ENCODE measurements at places on chromosomes 12 and 14.

GRCh38 chr12:11134305-11134704, at the start of gene TAS2R30:
Gene TAS2R30 (minus strand): TSS chr12:11134644. CDS start chr12:11134244, 400 bp downstream.
- no peak for DNase-seq

- DNase-seq: no peak
Measured at GRCh38 chr12:88945051-88945732, 364.9 kb upstream of the KITLG start.

GRCh38 chr12:69405566-69405865, 46.0 kb downstream of the YEATS4 start:
- DNase-seq: no peak

- no peak for DNase-seq
Measured at GRCh38 chr14:96165493-96166436, 38.9 kb upstream of the BDKRB2 start.

- no peak for DNase-seq
Measured at GRCh38 chr12:54868690-54869089, 14.4 kb downstream of the MUCL1 start.

GRCh38 chr12:5429741-5430557, 2.0 kb upstream of the NTF3 start:
- no peak for DNase-seq

- no peak for DNase-seq
Measured at GRCh38 chr14:102930138-102930752, 7.8 kb downstream of the AMN start.

DNA sequence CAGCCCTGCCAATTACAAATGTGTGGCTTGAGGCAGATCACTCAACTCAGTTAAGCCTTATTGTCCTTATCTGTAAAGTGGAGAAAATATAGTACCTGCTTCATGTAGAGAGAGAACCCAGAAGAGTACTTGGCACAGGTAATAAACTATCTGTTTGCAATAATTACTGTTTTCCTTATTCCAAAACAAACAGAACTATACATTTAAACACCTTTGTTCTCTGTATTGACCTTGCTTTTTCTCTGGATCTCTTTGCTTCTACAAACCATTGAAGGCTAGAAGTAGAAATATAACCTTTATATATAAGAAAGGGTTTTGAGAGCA, 70.8 kb upstream of the SRSF5 start:
- DNase-seq: no peak

DNA sequence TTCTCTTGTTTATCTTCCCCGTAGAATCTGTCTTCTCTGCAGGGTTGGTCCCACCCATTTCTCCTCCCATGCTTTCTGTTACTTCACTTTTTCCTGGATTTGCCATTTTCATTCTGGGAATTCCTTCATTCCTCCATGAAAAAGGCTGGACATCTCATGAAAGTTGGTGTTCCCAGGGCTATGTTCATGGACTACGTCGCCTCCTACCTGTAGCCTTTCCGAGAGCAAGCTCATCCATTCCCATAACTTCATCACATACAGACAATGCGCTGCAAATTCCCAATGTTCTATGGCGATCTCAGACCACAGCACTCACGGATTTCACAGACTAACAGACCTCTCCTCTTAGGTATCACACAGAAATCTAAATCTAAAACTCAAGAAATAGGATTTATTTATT, 217.1 kb downstream of the EXOC5 start:
- DNase-seq: no peak

- DNase-seq: peak; percentile 57
Measured at GRCh38 chr12:2876431-2877046, 435 bp downstream of the FOXM1 start.

- no peak for DNase-seq
Measured at GRCh38 chr14:91338379-91338778, 79.2 kb downstream of the CCDC88C start.

DNA sequence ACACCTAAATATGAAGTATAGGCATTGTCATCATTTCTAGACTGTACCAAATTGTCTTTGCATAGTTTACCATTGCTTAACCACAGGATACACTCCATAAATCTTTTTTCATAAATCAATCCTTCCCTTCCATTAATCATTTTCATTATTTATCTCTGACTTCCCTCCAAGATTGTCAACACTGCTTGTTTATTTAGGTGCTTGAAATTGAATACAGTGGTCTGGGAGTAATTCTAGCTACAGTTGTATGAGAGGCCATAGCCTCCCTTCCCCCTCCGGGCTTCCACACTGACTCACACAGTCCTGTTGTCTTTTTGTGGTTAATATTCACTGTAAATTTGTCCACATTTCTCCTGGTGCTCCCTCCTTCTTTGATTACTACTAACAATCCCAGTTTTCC, 114.2 kb upstream of the ARID2 start:
- no peak for DNase-seq

DNA sequence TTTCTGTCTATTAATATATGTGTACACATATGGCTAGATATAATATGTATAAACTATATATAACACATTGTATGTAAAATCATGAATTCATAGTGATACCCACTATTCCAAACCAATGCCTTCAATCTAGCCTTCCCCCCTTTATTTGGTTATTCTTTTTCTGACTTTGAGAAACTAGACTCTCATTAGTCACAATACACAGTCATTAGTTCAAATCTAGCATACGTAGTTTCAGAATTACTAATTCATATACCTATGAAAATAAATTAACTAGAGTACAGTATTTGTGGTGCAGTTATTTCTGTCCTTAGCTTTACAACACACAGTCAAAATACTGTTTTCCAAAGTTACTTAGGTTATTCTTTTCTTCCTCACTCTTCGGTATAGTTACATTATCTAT, 268.2 kb downstream of the DPF3 start:
- no peak for DNase-seq

- no peak for DNase-seq
Measured at GRCh38 chr12:21221778-21222177, 90.8 kb downstream of the SLCO1B1 start.

GRCh38 chr14:73142216-73142615, 5.9 kb downstream of the PSEN1 start:
- DNase-seq: no peak

- DNase-seq: peak; percentile 74
Measured at GRCh38 chr14:61472801-61473376, 151.5 kb downstream of the PRKCH start.

- DNase-seq: no peak
Measured at GRCh38 chr12:108918206-108918605, 38.3 kb downstream of the DAO start.

- DNase-seq: no peak
Measured at GRCh38 chr12:94786906-94787305, 136.5 kb upstream of the TMCC3 start.

- no peak for DNase-seq
Measured at GRCh38 chr12:68350753-68351152, 18.6 kb upstream of the MDM1 start.

GRCh38 chr12:95516757-95517156, 34.5 kb downstream of the USP44 start:
- DNase-seq: no peak

GRCh38 chr12:66268562-66268961, 33.7 kb upstream of the HELB start:
- DNase-seq: no peak

DNA sequence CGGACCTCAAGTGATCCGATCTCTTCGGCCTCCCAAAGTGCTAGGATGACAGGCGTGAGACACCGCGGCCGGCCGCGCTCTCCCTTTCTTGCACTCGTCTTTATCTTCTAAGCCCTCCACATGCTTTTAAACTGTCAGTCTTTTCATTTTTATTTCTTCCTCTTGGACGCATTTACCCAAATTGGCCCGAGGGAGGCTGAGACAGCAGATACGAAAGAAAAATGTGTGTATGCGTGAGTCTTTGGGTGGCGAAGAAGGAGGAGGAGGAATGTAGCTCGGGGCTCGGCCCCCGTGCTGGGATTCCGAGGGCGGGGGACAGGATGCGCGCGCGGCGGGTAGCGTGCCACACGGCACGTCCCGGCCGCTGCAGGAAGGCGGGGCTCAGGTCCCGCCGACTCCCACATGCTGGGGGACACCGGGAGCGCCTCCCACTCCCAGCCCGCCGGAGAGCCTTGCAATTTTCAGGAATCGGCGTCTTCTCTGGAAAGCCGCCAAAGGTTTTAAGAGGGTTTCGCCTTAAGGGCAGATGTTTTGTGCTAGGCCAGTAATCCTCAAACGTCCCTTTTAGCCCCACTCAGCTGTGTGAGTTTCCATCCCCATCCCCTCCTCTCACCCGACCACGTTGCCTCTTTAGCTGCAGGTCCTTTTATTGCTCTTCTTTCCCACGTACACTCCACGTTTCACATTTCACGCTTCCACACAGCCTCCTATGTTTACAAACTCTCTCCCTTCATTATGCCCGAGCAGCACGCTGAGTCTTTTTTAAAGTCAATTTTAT, 34.7 kb upstream of the SLC2A3 start:
- DNase-seq: peak; percentile 90

GRCh38 chr14:102251161-102251560, 53.8 kb downstream of the MOK start:
- no peak for DNase-seq

- no peak for DNase-seq
Measured at GRCh38 chr12:116226026-116226425, 51.5 kb downstream of the MED13L start.

DNA sequence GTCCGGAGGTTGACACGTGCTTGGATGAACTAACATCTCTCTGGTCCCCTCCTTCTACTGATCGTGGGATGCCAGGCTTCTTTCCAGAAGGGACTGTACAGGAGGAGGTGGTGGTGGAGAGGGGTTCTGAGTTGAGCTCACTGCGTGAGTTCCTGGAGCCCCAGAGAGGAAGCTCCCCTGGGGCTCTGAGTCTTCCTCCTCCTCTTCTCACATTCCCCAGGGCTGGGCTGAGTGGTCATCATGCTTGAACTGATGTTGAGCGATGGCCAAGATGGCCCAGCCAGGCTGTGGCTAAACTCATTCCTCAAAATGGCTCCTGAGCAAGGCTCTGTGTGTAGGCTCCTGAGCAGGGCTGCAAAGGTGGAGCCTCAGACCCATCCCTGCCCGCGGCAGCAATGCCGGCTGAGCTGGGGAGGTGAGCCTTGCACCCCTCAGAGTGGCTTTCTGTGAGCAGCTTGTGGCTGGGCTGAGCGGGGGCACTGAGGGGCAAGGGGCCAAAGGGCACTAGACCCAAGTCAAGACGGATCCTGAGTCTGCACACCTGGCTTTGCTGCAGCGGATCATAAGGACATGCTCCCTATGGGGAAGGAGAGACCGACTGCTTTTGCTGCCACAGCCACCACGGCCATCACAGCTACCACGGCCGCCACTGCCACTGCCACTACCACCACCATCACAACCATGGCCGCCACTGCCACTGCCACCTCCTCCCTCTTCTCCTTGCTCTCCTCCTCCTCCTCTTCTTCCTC, 35.4 kb downstream of the MEG3 start:
- DNase-seq: no peak

DNA sequence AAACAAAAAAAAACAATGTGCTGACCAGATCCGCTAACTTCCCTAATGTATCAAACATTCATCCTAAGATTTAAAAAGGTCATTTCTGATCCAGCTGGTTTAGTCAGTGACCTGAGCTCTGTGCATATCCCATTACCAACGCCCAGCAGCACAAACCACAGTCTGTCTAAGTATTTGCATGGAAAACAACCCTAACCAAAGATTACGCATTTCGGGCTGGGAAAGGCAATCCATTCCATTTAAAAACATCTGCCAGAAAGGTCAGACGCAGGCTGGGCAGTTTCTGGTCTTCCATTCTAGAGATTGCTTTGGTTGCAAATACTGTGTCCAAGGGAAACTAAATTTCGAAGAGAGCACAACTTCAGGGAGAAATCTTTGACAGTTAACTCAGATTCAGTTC, 234.9 kb downstream of the FLRT2 start:
- DNase-seq: no peak

DNA sequence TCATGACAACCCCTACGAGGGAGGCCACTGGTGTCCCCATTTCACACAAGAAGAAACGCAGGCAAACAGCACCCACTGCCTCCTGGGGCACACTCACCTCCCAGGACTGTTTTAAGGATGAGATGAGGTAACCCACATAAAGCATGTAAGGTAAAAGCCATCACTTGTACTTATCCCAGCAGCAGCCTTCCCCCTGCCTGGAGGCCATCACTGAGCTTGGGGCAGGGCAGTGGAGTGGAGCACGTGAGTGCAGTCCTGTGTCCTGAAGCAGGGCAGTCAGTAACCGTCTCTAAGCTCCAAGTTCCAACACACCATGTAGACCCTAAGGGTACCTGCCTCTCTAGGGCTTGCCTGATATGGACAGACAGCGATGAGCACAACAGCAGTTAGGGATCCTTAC, 1.7 kb downstream of the POLE start:
- DNase-seq: no peak

DNA sequence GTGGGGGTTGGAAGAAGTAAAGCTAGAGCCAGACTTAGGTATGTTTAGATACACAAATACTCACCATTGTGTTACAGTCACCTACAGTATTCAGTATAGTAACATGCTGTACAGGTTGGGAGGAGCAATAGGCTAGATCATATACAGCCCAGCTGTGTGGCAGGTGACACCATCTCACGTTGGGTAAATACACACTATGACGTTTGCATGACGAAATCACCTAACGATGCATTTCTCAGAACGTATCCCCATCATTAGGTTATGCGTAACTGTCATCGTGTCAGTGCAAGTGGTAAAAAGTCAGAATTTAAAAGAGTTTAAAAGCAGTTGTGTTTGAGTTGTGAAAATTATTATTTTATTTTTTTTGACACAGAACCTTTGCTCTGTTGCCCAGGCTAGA, 167.1 kb downstream of the APAF1 start:
- no peak for DNase-seq

GRCh38 chr14:21476523-21476924, 235 bp downstream of the RAB2B start:
- DNase-seq: no peak

DNA sequence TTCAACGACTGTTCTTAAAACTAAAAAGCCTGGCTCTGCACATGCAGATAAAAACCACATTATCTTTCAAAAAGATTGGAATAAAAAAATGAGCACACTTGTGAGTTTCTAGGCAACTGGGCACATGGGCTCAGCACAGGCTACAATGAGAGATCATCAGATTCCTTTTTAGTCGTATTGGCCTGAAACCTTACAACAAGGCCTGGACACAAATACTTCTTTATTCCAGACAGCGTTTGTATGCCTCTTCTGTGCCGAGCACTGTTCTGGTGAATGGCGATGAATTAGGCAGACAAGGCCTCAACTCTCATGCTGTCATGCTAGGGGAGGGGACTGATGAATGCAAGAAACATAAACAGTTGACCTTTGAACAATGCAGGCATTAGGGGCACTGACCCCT, 463.0 kb downstream of the AACS start:
- no peak for DNase-seq

- no peak for DNase-seq
Measured at GRCh38 chr12:100940503-100940902, 145.9 kb downstream of the ANO4 start.

DNA sequence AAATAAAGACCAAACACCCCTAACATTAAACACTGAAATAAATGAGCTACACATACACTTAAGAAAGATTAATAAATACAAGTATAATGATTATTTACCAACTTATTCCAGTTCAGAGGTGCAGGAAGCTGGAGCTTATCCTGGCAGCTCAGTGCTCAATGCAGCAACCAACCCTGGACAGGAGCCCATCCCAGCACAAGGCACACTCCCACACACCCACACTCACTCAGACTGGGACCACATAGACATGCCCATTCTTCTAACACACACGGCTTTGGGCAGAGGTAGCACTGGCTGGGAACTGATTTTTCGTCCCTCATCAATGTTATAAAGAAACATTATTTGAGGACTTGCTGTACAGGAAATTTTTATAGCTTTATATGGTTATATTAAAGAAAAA, 797.4 kb downstream of the RPS29 start:
- no peak for DNase-seq
